ENCODE measurements at places on chromosomes 3 and 15.

DNA sequence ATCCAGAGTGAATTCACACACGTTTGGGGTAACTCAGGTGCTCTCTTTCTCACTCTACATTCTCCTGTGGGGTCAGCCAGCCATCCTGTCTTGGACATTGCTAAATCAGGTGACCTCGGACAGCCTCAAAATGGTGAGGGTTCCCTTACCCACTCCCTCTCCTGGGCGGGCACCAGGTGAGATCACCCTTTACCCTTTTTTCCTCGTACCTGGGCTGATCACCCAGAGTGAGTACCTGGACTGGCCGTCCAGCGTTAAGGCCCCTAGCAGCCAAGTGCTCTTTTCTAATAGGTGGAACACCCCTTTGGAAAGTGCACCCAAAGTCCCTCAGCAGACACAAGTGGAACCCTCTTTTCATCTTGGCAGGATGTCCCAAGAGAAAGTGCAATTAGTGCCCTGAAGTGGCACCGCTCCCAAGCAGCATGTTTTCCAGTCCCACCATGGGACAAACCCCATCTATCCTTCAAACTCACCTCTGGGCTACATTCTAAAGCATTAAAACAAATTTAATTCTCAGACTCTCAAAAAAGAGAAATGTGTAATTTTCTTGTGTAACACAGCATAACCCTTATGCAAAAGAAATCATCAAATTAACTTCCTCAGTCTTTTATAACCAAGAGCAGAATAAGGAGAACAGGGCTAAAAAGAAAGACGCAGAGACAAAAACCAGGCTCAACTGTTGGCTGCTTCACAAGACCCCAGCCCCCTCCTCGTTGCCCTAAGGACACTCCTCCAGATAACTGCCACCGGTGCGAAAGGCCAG lies 20.7 kb downstream of the TRANK1 start:
- DNase-seq: no peak

DNA sequence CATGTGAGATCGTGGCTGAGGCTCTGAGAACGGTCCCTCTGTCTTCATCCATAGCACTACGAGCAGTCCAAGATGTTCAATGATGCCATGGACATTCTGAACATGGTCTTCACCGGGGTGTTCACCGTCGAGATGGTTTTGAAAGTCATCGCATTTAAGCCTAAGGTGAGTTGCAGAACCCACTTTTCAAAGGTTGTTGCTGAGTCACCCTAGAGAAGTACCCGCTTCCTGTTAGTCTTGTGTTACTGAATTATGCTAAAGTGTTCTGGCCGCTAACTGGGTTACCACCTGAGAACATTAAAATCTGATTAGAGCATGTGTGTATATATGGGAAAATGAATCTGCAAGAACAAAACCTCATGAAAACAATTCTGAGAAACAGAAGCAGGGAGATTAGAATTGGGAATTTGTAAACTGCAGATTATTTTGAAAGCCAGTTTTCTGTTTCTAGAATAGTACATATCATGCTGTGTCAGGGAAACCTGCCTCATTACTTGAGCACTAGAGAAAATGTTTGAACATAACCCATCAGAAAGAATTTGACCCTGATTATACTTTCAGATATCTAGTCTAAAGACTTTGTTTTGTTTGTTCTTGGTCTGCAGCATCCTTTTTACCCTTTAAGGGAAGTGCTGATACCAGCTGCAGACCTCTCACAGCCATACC lies 92.6 kb downstream of the CHDH start:
- no peak for DNase-seq

GRCh38 chr3:127990461-127990860 lies 61.8 kb upstream of the SEC61A1 start:
- DNase-seq: no peak

- DNase-seq: no peak
Observed at GRCh38 chr15:71111181-71111565, 4.1 kb upstream of the THSD4 start.

DNA sequence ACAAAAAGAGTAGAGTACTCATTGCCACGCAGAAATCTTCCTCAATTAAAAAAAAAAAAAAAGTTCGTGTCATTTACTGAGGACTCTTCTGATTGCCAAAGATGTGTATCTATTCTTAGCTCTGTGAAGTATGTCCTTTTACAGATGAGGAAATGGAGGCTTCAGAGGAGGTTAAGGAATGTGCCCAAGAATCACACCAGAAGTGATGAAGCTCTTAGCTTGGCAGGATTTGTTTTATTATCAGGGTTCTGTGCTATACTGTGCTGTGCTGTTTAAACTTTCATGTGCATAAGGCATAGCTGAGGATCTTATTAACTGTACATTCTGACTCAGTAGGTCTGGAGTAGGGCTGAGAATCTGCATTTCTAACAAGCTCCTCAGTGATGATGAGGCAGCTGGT lies 665.2 kb upstream of the ADAMTS9 start:
- DNase-seq: no peak
